Heart right ventricle (tissue), 16 donors: ENCODE measurements at places on chromosomes 11 and 22. TPM values are rescaled to one million over a fixed set of nuclear protein-coding genes. Genes with fewer than 3 reads are reported as not detected.
A peak's percentile ranks its signal among the peaks of the same experiment; 100 is the strongest.

DNA sequence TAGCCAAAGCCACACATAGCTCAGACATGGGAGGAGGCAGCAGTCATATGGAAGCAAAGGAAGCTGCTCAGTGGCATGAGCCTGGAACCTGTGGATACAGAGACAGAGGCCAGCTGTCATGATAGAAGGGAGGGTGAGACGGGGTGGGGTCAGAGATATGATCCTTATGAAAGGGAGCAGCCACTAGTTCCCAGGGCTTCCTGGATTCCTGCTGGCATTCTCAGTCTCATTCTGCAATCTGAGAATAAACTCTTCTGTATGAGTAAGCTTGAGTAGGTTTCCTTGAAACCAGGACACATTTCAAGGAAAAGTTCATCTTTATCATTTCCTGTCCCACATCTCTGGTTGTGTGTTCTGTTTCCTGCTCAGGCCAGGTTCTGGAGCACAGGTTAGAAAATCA is 220.2 kb upstream of the SNX19 start:
- DNase-seq: no peak
- H3K36me3 ChIP-seq: no peaks in the 10 kb centered on the region
- no peak overlapping the region for H3K27ac ChIP-seq
- H3K4me1 ChIP-seq: no peaks in the 10 kb centered on the region

- H3K4me3 ChIP-seq: no peak overlapping the region
- no peaks in the 10 kb centered on the region for H3K27me3 ChIP-seq
- H3K27ac ChIP-seq: no peak overlapping the region
- no peaks in the 10 kb centered on the region for H3K4me1 ChIP-seq
Measured at GRCh38 chr11:24324211-24324610, 172.6 kb upstream of the LUZP2 start.

DNA sequence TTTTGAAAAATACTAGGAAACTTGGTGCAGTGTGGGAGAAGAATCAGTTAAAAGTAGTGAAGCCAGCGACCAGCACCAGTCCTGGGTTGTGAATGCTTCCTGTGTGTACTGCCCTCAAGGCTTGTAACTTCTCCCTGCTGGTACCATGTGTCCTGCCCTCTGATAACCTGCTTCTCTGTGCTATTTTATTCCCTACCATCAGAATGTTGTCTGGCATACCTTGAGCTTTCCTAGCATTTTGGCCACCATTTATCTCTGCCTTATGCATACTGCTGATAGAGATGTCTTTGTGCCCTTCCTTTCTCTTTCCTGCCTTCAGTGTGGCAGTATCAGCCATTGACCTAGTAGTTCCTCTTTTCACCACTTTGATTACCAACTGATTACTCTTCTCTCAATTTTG is 2.0 kb downstream of the GTF2H1 start:
- H3K4me1 ChIP-seq: peaks cover 69% of the 10 kb centered on the region
- DNase-seq: no peak
- H3K27ac ChIP-seq: no peak overlapping the region

- H3K27ac ChIP-seq: no peak within 1 kb of the TSS
- peak; percentile 78 for DNase-seq
- H3K4me3 ChIP-seq: no peak within 1 kb of the TSS
- H3K4me1 ChIP-seq: peaks cover 5% of the 10 kb centered on the region
- H3K36me3 ChIP-seq: no peaks in the 10 kb centered on the region
Measured at GRCh38 chr11:113974741-113975470, at the start of gene HTR3A. Gene HTR3A (plus strand): TSS chr11:113975108. CDS start chr11:113975326, 218 bp downstream.

DNA sequence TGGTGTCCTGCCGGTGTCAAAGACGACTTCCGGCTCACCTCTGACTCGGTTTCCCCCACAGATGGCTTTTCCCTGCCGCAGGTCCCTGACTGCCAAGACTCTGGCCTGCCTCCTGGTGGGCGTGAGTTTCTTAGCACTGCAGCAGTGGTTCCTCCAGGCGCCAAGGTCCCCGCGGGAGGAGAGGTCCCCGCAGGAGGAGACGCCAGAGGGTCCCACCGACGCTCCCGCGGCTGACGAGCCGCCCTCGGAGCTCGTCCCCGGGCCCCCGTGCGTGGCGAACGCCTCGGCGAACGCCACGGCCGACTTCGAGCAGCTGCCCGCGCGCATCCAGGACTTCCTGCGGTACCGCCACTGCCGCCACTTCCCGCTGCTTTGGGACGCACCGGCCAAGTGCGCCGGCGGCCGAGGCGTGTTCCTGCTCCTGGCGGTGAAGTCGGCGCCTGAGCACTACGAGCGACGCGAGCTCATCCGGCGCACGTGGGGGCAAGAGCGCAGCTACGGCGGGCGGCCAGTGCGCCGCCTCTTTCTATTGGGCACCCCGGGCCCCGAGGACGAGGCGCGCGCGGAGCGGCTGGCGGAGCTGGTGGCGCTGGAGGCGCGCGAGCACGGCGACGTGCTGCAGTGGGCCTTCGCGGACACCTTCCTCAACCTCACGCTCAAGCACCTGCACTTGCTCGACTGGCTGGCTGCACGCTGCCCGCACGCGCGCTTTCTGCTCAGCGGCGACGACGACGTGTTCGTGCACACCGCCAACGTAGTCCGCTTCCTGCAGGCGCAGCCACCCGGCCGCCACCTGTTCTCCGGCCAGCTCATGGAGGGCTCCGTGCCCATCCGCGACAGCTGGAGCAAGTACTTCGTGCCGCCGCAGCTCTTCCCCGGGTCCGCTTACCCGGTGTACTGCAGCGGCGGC is 5.5 kb downstream of the B3GNT6 start:
- peak; percentile 28 for DNase-seq
- H3K36me3 ChIP-seq: no peaks in the 10 kb centered on the region
- H3K27ac ChIP-seq: no peak overlapping the region
- H3K4me1 ChIP-seq: peaks cover 2% of the 10 kb centered on the region

DNA sequence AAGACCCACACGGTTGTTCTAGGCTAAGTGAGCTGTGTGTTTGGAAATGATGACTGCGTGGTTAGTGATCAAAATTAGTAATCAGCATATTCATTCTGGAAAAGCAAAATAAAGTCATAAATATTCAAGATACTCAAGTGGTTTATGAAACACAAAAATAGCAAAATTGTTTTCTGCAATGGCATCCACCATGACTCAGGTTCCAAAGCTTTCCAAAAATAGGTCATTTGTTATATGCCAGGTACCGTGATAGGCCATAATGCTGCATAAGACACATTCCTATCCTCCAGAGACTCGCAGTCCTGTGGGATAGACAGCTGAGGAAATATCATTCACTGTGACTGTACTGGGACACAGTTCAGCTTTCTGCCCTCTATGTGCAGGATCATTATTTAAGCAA is 2.4 kb upstream of the ATL3 start:
- H3K4me1 ChIP-seq: peaks cover 40% of the 10 kb centered on the region
- H3K4me3 ChIP-seq: no peak overlapping the region
- no peak overlapping the region for H3K27ac ChIP-seq
- no peaks in the 10 kb centered on the region for H3K27me3 ChIP-seq
- DNase-seq: no peak

- H3K4me1 ChIP-seq: no peaks in the 10 kb centered on the region
- DNase-seq: no peak
- H3K36me3 ChIP-seq: no peaks in the 10 kb centered on the region
- H3K27ac ChIP-seq: no peak overlapping the region
- no peak overlapping the region for H3K4me3 ChIP-seq
Measured at GRCh38 chr11:89203814-89204213, 26.1 kb downstream of the TYR start.

DNA sequence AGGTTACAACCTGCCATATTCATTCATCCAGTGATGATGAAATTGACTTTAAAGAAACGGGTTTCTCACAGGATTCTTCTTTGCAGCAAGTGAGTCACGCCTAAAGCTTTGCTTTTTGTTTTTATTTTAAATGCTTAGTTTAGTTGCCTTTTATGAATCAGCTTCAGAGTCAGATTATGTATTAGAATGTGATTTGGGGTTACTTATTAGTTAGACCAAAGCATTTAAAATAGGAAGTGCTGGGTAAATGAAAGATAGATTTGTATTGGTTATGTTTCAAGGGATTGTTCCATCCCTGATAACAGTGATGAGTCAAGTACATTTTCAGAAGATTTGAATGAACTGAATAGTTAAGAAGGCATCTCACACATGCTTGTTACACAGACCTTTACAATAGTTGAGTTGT is 101.3 kb upstream of the GAL start:
- peaks cover 68% of the 10 kb centered on the region for H3K36me3 ChIP-seq
- no peaks in the 10 kb centered on the region for H3K27me3 ChIP-seq
- H3K27ac ChIP-seq: peak overlapping the region; percentile 76
- no peak for DNase-seq
- peaks cover 30% of the 10 kb centered on the region for H3K4me1 ChIP-seq

GRCh38 chr11:110766316-110766715 is 54.1 kb upstream of the ARHGAP20 start:
- H3K27me3 ChIP-seq: no peaks in the 10 kb centered on the region
- H3K4me1 ChIP-seq: peaks cover 6% of the 10 kb centered on the region
- no peaks in the 10 kb centered on the region for H3K36me3 ChIP-seq
- no peak for DNase-seq
- H3K27ac ChIP-seq: no peak overlapping the region
- no peak overlapping the region for H3K4me3 ChIP-seq

GRCh38 chr11:71204748-71205664 is 47.4 kb downstream of the SHANK2 start:
- DNase-seq: no peak
- H3K4me1 ChIP-seq: no peaks in the 10 kb centered on the region
- H3K4me3 ChIP-seq: no peak overlapping the region
- no peak overlapping the region for H3K27ac ChIP-seq
- H3K36me3 ChIP-seq: no peaks in the 10 kb centered on the region

DNA sequence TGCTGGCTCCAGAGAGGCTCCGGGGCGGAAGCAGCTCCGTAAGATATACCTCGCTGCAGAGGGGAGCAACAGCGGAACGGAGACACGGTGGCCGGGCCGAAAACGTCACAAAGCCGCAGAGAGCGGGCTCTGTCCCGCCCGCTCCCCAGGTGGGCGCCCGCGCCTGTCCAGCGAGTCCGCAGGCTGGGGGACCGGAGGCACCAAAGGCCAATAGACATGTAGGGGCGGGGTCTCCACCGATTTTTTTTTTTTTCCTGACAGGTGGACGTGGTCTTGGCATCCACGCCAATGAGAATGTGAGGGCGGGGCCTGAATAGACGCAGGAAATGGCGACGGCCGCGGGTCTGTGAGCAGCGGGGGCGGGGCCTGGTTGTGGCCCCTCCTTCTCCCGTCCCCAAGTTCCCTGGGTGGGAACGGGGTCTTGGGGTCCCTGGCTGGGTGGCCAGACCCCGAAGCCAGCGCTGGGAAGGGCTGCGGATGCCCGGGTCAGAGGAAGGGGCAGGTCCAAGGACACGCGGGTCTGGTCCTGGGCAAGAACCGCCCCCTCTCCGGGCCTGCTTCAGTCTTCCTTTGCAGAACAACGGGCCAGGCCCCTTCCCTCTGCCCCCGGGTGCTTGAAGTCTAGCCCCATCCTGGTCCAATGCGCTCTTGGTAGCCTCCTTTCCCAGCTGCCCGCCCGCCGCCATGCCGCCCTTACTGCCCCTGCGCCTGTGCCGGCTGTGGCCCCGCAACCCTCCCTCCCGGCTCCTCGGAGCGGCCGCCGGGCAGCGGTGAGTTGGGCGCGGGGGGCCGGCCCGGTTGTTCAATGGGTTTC is at the start of gene DNAJC4:
TSS of gene DNAJC4 (plus strand) at position 378 of the 814 bp plus-strand sequence. CDS start at position 685, 307 bp downstream.
- peak within 1 kb of the TSS; percentile 98 for H3K27ac ChIP-seq
- H3K4me1 ChIP-seq: peaks cover 11% of the 10 kb centered on the region
- no peaks in the 10 kb centered on the region for H3K27me3 ChIP-seq
- peak; percentile 94 for DNase-seq

- no peaks in the 10 kb centered on the region for H3K27me3 ChIP-seq
- no peak overlapping the region for H3K4me3 ChIP-seq
- no peaks in the 10 kb centered on the region for H3K4me1 ChIP-seq
- H3K36me3 ChIP-seq: no peaks in the 10 kb centered on the region
- DNase-seq: no peak
Measured at GRCh38 chr11:134555510-134555909, 143.5 kb upstream of the B3GAT1 start.

- no peak overlapping the region for H3K4me3 ChIP-seq
- no peak overlapping the region for H3K27ac ChIP-seq
- DNase-seq: no peak
- H3K27me3 ChIP-seq: no peaks in the 10 kb centered on the region
- H3K4me1 ChIP-seq: no peaks in the 10 kb centered on the region
- no peaks in the 10 kb centered on the region for H3K36me3 ChIP-seq
Measured at GRCh38 chr11:100203789-100204188, 483.3 kb upstream of the ARHGAP42 start.

DNA sequence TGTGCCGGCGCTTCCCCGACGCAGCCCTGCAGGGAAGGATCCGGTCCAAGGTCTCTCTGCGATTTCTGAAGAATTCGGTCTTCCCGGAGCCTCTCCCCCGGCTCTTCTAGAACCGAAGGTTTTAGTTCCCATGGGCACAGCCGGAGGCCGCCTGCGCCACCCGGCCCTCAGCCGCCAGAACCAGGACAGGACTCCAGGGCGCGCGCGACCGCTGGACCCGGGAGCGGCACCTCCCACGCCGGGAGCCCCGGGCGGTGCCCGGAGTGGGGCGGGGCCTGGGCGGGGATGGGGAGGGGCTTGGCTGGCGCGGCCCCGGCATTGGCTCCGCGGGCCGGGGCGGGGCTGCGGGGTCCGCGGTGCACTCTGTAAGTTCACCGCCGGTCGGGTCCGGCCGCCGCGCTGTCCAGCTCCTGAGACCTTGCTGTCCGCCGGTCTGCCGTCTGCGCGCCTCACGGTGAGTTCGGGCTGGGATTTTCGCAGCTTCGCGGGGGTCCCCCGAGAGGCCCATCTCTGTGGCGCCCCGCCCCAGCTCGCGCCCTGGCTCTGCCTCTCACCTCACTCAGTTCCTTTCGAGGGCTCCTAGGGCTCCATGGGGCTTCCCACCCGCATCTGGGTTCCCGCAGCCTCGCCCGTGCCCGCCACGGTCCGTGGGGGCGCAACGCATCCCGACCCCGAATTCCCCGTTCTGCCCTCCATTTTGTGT is at the start of gene CDC42EP2:
TSS of gene CDC42EP2 (plus strand) at position 366 of the 703 bp plus-strand sequence. CDS start 6,033 bp downstream, outside the sequence.
- H3K4me1 ChIP-seq: peaks cover 81% of the 10 kb centered on the region
- H3K4me3 ChIP-seq: peak within 1 kb of the TSS; percentile 91
- H3K36me3 ChIP-seq: peaks cover 7% of the 10 kb centered on the region
- DNase-seq: peak; percentile 86
- peak within 1 kb of the TSS; percentile 99 for H3K27ac ChIP-seq
- H3K27me3 ChIP-seq: no peaks in the 10 kb centered on the region

DNA sequence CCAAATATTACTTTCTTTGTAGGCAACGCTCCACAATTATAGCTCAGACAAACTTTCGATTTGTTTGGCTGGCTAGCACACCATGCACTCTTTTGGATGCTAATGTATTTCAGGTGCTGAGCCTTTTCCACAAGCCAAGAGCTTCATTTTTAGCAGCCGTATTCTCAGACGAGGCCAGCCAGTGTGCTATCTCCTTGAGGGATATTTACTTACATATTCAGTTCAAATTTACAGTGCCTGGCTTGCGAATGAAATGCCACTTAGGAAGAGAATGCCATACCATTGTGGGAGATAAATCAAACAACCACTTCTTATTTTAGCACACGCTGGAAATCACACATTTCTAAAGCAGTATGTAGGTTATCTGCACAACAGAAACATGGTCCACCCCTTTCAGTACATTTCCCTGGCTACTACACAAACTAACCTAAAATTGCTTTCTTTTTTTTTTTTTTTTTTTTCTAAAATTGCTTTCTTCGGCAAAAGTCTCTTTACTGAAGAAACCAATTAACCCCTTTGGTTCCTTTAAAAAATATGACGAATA is 236.9 kb downstream of the CADM1 start:
- no peaks in the 10 kb centered on the region for H3K27me3 ChIP-seq
- DNase-seq: no peak
- H3K36me3 ChIP-seq: no peaks in the 10 kb centered on the region
- no peaks in the 10 kb centered on the region for H3K4me1 ChIP-seq
- H3K27ac ChIP-seq: no peak overlapping the region
- no peak overlapping the region for H3K4me3 ChIP-seq

FOSL1 gene
- 3.9 TPM for total RNA-seq

NPAS4 gene
- not detected for total RNA-seq

SHISA8 gene
- total RNA-seq: 1.4 TPM

SULT4A1 gene
- total RNA-seq: 0.28 TPM

MS4A12 gene
- total RNA-seq: not detected
